ENCODE measurements at places on chromosomes 5 and 9.

GRCh38 chr9:91843093-91843492 lies 106.9 kb downstream of the ROR2 start:
- peaks cover 7% of the 10 kb centered on the region for H3K4me1 ChIP-seq
- DNase-seq = no peak
- no peaks in the 10 kb centered on the region for H3K36me3 ChIP-seq
- H3K27ac ChIP-seq = no peak overlapping the region
- H3K27me3 ChIP-seq = peaks cover 12% of the 10 kb centered on the region
- H3K4me3 ChIP-seq = no peak overlapping the region

- H3K27me3 ChIP-seq = peaks cover 6% of the 10 kb centered on the region
- DNase-seq = peak; percentile 58
- no peak within 1 kb of the TSS for H3K4me3 ChIP-seq
- H3K36me3 ChIP-seq = peaks cover 4% of the 10 kb centered on the region
- no peaks in the 10 kb centered on the region for H3K4me1 ChIP-seq
These were observed at the start of gene PCDHA5 for GRCh38 chr5:140821375-140822280. Gene PCDHA5 (plus strand): TSS chr5:140821613.

DNA sequence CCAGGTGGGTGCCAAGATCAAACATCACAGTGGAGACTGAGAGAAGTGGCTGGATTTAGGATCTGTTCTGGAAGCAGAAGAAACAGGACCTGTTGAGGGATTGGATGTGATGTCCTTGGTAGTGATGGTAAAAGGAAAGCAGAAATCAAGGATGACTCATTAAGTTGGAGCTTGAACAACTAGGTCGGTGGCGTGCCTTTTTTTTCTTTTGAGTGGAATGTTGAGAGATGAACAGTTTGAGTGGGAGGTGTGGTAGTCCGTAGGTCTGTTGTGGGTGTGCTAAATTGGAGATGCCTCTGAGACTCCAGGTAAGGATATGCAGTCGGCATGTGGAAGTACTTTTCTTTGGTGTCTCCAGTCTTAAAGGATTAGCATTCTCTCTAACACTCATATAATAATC lies 92.1 kb upstream of the IL12B start:
- H3K27me3 ChIP-seq = no peaks in the 10 kb centered on the region
- H3K36me3 ChIP-seq = no peaks in the 10 kb centered on the region
- H3K27ac ChIP-seq = no peak overlapping the region
- H3K4me3 ChIP-seq = no peak overlapping the region
- peaks cover 19% of the 10 kb centered on the region for H3K4me1 ChIP-seq

- DNase-seq = no peak
- no peak overlapping the region for H3K4me3 ChIP-seq
- no peaks in the 10 kb centered on the region for H3K4me1 ChIP-seq
- H3K27me3 ChIP-seq = no peaks in the 10 kb centered on the region
- H3K27ac ChIP-seq = no peak overlapping the region
- H3K36me3 ChIP-seq = no peaks in the 10 kb centered on the region
These were observed 14.7 kb downstream of the CRAT start for GRCh38 chr9:129095908-129096307.

- H3K27me3 ChIP-seq = no peaks in the 10 kb centered on the region
- peak; percentile 90 for DNase-seq
- H3K4me3 ChIP-seq = peak overlapping the region; percentile 86
- peak overlapping the region; percentile 96 for H3K27ac ChIP-seq
- peaks cover 55% of the 10 kb centered on the region for H3K4me1 ChIP-seq
These were observed 11.1 kb upstream of the CDC42SE2 start for GRCh38 chr5:131252824-131253171.

- no peaks in the 10 kb centered on the region for H3K36me3 ChIP-seq
- no peak for DNase-seq
- H3K4me3 ChIP-seq = no peak overlapping the region
These were observed 105.6 kb upstream of the TXNDC8 start for GRCh38 chr9:110443146-110443865.

DNA sequence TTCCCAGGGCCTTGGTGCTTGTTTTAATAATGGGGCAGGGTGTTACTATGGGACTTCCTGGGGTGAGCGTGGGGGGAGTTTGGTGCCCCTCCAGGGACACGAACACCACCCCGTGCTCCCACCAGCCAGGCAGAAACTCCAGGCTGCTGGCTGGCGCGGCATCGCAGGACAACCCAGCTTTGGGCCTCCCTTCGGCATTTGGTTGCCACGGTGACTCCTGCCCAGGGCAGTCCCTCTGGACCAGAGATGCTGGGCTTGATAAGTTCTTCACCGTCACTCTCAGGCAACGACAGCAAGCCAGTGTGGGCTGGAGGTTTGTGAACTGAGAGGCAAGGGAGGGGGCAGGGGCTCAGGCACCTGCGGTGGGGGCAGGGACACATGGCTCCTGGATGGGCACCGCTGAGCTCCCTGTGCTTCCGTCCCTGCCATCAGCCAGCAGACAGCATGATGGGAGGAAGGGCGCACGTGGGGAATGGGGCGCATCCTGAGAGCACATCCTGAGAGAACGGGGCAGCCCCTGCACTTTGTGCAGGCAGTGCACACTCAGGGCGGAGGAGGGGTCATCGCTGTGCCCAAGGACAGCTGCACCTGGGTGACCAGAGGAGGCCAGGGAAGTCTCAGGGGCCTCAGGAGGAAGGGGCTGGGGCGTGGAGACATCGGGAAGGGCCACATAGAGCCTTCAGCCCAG lies 116.4 kb downstream of the RXRA start:
- H3K4me1 ChIP-seq = peaks cover 20% of the 10 kb centered on the region
- no peak overlapping the region for H3K27ac ChIP-seq
- peak; percentile 55 for DNase-seq
- H3K36me3 ChIP-seq = no peaks in the 10 kb centered on the region

- H3K27ac ChIP-seq = no peak overlapping the region
- DNase-seq = no peak
- no peaks in the 10 kb centered on the region for H3K4me1 ChIP-seq
These were observed 267.2 kb upstream of the NREP start for GRCh38 chr5:112024221-112024620.

- H3K4me1 ChIP-seq = peaks cover 50% of the 10 kb centered on the region
- no peaks in the 10 kb centered on the region for H3K27me3 ChIP-seq
- DNase-seq = peak; percentile 16
- peak overlapping the region; percentile 96 for H3K4me3 ChIP-seq
- peaks cover 22% of the 10 kb centered on the region for H3K36me3 ChIP-seq
- H3K27ac ChIP-seq = peak overlapping the region; percentile 95
These were observed 983 bp downstream of the RCL1 start for GRCh38 chr9:4793459-4794395.

GRCh38 chr5:11230890-11231289 lies 469.9 kb upstream of the DAP start:
- peaks cover 2% of the 10 kb centered on the region for H3K36me3 ChIP-seq
- H3K4me1 ChIP-seq = peaks cover 20% of the 10 kb centered on the region
- H3K27me3 ChIP-seq = no peaks in the 10 kb centered on the region

DNA sequence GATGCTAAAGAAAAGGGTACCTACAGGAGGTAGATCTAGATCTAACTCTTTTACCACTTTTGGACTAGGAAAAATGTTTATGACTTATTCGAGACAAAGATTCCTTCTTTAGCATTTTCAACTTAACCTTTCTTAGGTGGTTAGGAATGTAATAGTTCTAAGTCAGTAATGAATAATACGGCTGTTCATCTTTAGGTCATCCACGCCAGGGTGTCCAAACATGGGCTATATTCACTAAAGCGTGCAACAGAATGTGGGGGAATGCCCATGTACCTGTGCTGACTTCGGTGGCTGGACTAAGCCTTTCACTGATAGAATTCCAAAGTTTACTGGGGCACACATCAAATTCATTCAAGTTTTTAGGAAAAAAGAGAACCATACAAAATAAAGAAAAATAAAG lies 164.7 kb downstream of the TSSK1B start:
- H3K4me3 ChIP-seq = no peak overlapping the region
- no peaks in the 10 kb centered on the region for H3K27me3 ChIP-seq
- H3K36me3 ChIP-seq = no peaks in the 10 kb centered on the region
- H3K4me1 ChIP-seq = peaks cover 16% of the 10 kb centered on the region
- no peak overlapping the region for H3K27ac ChIP-seq

- H3K27ac ChIP-seq = no peak overlapping the region
- H3K36me3 ChIP-seq = no peaks in the 10 kb centered on the region
- peak; percentile 32 for DNase-seq
- peaks cover 8% of the 10 kb centered on the region for H3K4me1 ChIP-seq
These were observed 56.7 kb upstream of the RETREG1 start for GRCh38 chr5:16673241-16674201.

DNA sequence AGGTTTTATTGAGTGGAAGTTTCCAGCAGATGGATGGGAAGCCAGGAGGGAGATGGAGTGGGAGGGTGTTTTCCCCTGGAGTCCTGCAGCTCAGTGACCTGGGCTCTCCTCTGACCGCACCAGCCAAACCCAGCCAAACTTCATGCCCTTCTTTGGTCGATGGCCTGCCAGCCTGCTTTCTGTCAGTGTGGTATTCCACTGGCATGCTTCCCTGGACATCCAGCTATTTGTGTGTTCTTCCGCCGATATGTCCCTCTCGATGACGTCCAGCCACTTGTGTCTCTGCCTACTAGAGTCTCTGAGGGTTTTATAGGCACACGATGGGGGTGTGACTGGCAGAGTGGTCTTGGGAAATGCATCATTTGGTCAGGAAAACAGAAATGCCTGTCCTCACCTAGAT lies 33.8 kb downstream of the GPBP1 start:
- H3K27ac ChIP-seq = peak overlapping the region; percentile 10
- H3K36me3 ChIP-seq = peaks cover 20% of the 10 kb centered on the region
- H3K4me1 ChIP-seq = peaks cover 72% of the 10 kb centered on the region

GRCh38 chr5:115262011-115262320 lies 711 bp downstream of the PGGT1B start:
- H3K27me3 ChIP-seq = no peaks in the 10 kb centered on the region
- peak overlapping the region; percentile 90 for H3K27ac ChIP-seq
- peak; percentile 8 for DNase-seq
- peaks cover 2% of the 10 kb centered on the region for H3K36me3 ChIP-seq

GRCh38 chr9:121774715-121775613 lies 123.5 kb downstream of the DAB2IP start:
- no peak overlapping the region for H3K4me3 ChIP-seq
- DNase-seq = no peak
- H3K27ac ChIP-seq = no peak overlapping the region
- H3K36me3 ChIP-seq = no peaks in the 10 kb centered on the region
- H3K4me1 ChIP-seq = no peaks in the 10 kb centered on the region

DNA sequence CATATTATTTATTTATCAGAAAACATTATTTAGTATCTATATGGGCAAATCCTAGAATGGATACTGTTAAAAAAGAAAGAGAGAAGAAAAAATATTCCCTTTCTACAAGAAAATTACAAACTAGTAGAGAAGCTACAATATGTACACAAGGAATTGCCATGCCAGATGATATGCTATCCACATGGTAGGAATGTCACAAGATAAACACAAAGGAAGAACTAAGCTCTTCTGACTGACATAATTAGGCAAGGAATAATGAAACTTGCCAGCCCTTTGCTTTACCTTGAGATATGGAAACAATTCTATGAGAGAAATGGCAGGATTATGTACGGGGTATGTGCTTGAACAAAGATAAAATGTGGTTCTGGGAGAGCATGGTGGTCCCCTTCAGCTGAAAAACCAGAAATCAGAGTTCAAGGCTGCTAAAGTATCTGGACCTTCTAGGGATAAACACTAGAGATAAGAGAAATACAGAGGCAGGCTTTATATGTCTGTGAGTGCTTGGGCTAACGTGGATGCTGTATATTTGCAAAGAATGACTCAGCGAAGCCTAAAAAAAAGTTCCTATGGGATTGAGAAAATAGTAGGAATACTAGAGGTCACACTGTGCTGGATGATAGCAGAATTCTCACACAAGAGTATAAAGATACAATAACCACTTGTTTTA lies 451.6 kb downstream of the TLE1 start:
- H3K4me1 ChIP-seq = no peaks in the 10 kb centered on the region
- H3K27me3 ChIP-seq = no peaks in the 10 kb centered on the region
- no peak overlapping the region for H3K27ac ChIP-seq
- no peaks in the 10 kb centered on the region for H3K36me3 ChIP-seq
- DNase-seq = no peak

GRCh38 chr5:77065256-77065655 lies 21.8 kb downstream of the ZBED3 start:
- H3K4me3 ChIP-seq = no peak overlapping the region
- DNase-seq = no peak
- peaks cover 37% of the 10 kb centered on the region for H3K36me3 ChIP-seq
- H3K27ac ChIP-seq = no peak overlapping the region

DNA sequence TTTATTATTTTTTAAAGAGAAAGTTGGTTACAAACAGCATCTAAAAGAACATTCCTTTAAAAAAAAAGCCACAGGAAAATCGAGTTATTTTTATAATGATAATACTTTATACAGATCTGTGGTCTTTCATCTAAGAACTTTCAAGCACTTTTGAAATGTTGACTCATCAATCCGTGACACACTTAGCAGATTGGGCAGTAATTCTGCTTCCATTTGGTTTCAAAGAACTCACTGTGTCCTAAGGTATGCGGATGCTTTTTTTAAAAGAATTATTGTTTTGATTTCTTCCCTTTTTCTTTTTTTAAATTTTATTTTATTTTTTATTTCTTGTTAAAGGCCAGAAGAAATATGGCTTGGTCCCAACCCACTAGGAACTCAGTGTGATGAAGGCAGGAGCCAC lies 147.8 kb downstream of the AOPEP start:
- DNase-seq = no peak
- no peak overlapping the region for H3K4me3 ChIP-seq
- H3K4me1 ChIP-seq = peaks cover 55% of the 10 kb centered on the region
- H3K27me3 ChIP-seq = no peaks in the 10 kb centered on the region
- no peak overlapping the region for H3K27ac ChIP-seq

- no peak overlapping the region for H3K27ac ChIP-seq
- peaks cover 9% of the 10 kb centered on the region for H3K4me1 ChIP-seq
- H3K4me3 ChIP-seq = no peak overlapping the region
- no peaks in the 10 kb centered on the region for H3K27me3 ChIP-seq
- DNase-seq = no peak
These were observed 22.0 kb downstream of the ABCA1 start for GRCh38 chr9:104905931-104906330.

GRCh38 chr5:107982703-107983425 lies 312.1 kb upstream of the EFNA5 start:
- H3K4me3 ChIP-seq = no peak overlapping the region
- peaks cover 13% of the 10 kb centered on the region for H3K4me1 ChIP-seq
- no peak for DNase-seq
- no peak overlapping the region for H3K27ac ChIP-seq
- H3K27me3 ChIP-seq = no peaks in the 10 kb centered on the region

DNA sequence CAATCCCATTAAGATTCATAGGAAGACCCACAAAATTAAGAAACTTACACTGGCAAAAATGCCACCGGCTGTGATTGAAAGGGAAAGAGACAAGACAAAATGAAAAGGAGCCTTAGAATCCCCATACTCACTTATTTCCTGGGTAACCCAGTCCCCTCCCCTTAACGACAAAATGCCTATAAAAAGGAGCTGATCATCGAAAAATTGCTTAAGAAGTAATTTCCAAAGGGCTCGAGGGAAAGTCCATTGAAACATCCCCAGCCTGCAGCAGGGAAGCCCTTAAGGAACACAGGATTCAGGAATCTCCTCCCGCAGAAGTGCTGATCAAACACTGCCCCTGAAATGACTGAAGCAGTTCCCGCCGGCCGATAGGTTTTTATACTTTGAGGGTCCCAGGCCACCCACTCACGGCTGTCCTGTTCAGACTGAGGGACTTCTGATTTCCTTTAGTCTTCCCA lies 677 bp upstream of the ZNF79 start:
- no peak for DNase-seq
- H3K27me3 ChIP-seq = no peaks in the 10 kb centered on the region
- H3K27ac ChIP-seq = peak overlapping the region; percentile 96
- H3K4me1 ChIP-seq = peaks cover 39% of the 10 kb centered on the region
- H3K4me3 ChIP-seq = peak overlapping the region; percentile 98
